Left renal cortex interstitium (tissue), 4 donors: ENCODE measurements at places on chromosomes 2 and 18. TPM values are rescaled to one million over a fixed set of nuclear protein-coding genes. Genes with fewer than 3 reads are reported as not detected.

GRCh38 chr18:14769381-14769780 is 21.4 kb downstream of the ANKRD30B start:
- DNase-seq, result no peak

Gene FOXD4L1
- 0.22 TPM for polyA plus RNA-seq

Gene SAG
- polyA plus RNA-seq, result 0.10 TPM

Gene KCNK3
- polyA plus RNA-seq, result 2.5 TPM

- no peak for DNase-seq
These were observed 4.8 kb downstream of the LMAN2L start for GRCh38 chr2:96734880-96735583.

Gene PCARE
- polyA plus RNA-seq, result 0.35 TPM

DNA sequence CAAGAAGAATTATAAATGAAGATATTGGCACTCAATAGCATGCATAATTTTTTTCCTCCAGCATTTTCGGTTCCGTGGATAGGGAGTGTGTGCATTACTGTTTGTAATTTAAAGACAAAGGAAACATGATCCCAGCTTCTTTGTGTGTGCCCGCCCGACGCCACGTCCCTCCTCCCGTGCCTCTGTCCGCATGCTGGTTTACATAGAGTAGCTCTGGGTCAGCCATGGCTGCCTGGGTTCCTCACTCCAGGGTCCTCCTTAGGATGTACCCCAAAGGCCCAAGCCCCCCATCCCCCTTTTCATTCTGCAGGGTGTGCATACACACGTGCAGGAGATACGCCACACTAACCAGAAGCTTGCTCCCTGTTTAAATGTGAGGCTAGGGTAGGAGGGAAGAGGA is 214.7 kb downstream of the KLHL29 start:
- no peak for DNase-seq

DNA sequence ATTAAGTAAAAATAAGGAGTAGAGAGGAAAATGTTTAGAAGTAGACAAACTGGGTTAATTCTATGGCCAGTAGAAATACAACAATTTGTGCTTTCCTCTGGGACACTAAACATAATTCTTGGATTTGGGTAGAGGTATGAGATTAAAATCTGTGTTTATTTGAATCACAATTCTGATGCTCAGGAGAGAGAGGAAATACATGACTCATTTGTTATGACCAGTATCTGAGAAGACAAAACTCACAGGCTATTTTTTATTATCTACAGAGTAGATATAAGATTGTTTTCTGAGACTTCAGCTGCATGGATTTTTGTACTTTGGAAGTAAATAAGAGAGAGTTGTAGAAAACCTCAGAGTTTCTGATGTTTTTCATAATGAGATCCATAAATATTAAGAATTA is 315.7 kb upstream of the CWC22 start:
- DNase-seq, result no peak

DNA sequence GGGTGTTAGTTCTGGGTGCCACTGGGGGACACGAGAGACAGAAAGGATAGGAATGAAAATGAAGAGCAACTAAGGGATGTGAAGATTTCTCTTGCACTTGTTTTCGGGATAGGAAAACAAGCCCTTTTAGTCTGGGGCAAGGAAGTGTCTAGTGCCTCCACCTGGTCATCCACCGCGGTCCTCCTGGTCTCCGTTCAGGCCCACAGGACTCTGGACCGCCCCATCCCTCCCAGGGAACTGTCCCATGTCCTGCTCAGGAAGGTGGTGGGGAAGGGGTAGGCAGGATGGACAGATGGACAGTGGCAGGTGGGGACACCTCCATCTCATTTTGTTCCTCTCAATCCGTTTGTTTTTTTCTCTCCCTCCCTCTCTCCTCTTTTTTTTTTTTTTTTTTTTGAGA is 45.9 kb downstream of the AGAP1 start:
- no peak for DNase-seq

GRCh38 chr2:61262699-61263098 is 100.7 kb downstream of the C2orf74 start:
- no peak for DNase-seq

Gene HNMT
- 51.3 TPM for polyA plus RNA-seq

Gene ATOH8
- polyA plus RNA-seq, result 18.5 TPM

Gene IGFBP2
- 221 TPM for polyA plus RNA-seq

DNA sequence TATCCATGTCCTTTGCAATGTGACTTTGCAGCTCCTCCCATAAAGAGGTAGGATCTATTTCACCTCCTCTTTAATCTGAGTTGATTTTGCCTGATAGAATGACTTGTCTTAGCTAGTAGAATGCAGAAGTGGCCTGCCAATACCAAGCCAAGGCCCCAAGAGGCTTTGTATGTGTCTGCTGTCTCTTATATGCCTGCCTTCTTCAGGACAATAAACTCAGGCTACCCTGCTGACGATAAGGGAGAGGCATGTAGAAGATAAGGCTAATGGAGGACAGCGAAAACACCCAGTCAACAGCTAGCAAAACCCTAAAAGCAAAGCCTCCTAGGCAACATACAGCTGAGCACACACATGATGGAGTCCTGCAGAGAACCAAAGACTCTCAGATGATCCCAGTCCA is 1.8 kb upstream of the ZC3H8 start:
- no peak for DNase-seq

GRCh38 chr18:43155842-43156241 is 40.4 kb upstream of the RIT2 start:
- no peak for DNase-seq

Gene NDC80
- polyA plus RNA-seq, result 28.1 TPM

- no peak for DNase-seq
These were observed 77.6 kb upstream of the ALPP start for GRCh38 chr2:232300894-232301387.

Gene MSTN
- polyA plus RNA-seq, result 3.6 TPM

- no peak for DNase-seq
These were observed 309.3 kb upstream of the LRRTM4 start for GRCh38 chr2:77831471-77831870.

- no peak for DNase-seq
These were observed 105.4 kb upstream of the CNGA3 start for GRCh38 chr2:98240786-98241398.

- no peak for DNase-seq
These were observed 282.9 kb upstream of the SLC8A1 start for GRCh38 chr2:40734797-40735196.

Gene DIPK1C
- 0.14 TPM for polyA plus RNA-seq

DNA sequence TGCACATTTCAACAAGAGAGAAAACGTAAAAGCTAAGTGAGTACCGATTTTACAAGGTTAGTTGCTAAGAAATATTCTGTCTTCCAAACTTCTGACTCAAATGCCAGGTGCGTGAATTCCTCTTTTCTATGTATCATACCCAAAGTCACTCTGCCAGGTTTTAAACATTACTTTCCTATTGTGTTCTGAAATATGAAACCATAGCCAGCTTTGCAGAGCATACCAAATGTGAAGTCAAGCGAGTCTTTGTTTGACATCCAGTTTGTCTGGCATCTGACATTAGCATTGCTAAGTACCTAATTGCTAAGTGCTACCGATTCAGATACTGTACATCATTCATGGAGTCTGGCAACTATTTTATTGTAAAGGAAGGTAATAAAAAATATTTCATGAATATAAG is 321.9 kb upstream of the GALNT5 start:
- peak; percentile 19 for DNase-seq

DNA sequence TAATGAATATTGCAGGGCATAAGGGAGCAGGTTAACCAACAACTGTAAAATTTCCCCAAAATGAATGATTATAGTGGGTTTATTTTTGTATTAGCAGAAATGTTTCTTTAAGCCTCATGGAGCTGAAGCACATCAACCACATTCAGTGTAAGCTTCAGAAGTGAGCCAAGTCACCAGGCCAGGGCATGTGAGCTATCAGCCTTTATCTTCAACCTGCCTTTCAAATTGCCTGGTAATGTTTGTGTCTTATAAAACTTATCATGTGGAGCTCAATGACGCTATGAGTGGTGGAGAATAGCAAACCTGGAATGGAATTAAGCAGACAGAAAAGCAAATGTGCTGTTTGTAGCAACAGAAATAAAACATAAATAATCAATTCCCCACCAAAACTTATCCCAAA is 1068.4 kb downstream of the LRP1B start:
- DNase-seq, result no peak

DNA sequence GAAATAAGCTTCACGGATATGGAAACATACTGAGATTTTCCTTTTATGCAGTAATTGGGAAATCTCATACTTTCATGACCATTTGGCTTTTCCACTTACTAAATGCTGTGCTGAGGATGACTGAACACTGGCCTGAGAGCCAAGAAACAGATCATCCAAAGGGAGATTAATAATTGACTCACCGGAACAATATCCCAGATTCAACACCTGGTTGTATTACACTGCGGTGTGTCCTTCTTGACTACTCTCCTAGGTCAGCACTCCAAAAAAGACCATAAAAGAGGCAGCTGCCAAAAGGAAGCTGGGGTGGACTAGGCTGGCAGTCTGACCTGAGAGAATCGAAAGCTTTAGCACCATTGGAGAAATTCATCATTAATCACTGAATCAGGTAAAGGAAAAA is 469.1 kb downstream of the CBLN2 start:
- DNase-seq, result no peak

DNA sequence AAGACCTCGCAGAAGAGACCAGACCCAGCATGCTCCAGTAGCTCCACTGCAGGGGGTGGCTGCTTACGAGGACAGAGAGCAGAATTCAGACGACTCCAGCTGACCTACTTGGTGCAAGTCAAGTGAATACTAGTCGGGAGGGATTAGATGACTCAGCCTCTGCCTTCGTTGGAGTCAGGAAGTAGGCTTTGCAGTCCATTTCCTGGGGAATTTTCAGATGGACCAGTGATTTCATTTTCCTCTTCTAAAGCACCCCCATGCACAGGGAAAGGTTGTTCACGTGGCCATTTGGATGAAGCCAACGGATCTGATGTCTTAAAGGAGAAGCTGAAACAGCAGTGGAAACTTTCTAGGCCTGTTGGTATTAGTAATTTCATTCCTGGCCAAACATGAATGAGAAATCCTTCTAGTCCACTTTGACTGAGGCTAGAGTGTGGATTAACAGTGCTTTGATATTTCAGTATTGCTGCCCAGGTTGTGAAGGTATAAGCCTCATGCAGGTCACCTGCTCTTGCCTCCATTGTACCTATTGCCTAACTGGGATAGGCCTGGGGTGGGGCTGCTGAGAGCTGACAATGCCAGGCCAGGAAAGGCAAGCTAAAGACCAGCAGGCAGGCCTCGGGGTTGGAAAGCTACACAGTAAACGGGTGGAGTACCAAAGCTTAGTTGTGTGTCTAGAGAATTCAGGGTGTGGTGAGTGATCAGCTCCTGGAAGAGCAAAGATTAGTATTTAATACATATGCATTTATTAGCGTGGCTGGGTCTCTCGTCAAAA is 117.6 kb upstream of the FOSL2 start:
- no peak for DNase-seq

Gene IL36A
- not detected for polyA plus RNA-seq

- DNase-seq, result no peak
These were observed 711 bp downstream of the SFXN5 start for GRCh38 chr2:73070643-73071359.

GRCh38 chr2:188495969-188496431 is 204.3 kb downstream of the GULP1 start:
- no peak for DNase-seq

Gene CDK15
- 1.4 TPM for polyA plus RNA-seq

- DNase-seq, result no peak
These were observed 740.3 kb upstream of the RAB6C start for GRCh38 chr2:129239141-129239540.

Gene FAM124B
- 1.8 TPM for polyA plus RNA-seq

Gene CUL3
- polyA plus RNA-seq, result 113 TPM

- DNase-seq, result no peak
These were observed 30.0 kb downstream of the PMAIP1 start for GRCh38 chr18:59929621-59930295.

Gene CIB4
- polyA plus RNA-seq, result not detected

- no peak for DNase-seq
These were observed 39.0 kb downstream of the MYO3B start for GRCh38 chr2:170216981-170217380.

DNA sequence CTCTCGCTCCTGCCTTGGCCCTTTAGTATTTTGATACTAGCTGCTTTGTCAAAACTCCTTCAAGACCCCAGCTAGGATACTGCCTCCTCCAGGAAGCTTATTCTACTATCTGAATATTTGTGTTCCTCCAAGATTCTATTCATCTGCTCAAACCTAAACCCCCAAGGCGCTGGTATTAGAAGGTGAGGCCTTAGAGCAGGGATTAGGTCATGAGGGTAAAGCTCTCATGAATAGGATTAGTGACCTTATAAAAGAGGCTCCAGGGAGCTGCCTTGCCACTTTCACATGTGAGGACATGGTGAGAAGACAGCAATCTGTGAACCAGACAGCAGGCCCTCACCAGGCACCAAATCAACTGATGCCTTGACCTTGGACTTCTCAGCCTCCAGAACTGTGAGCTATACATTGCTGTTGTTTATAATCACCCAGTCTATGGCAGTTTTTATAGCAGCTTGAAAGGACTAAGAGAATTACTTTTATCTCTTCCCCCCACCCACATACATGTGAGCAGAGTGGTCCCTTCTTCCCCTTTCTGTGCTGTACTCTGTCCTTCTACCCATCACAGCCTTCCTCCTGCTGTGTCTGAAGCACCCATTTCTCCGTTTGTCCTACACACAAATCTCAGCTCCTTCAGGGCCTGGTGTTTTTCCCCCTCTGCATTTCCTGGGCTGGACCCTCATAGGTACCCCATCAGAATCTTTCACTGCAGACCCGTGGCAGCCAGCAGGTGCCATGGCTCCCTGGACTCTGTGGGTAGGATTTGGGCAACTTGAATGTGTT is 54.5 kb downstream of the HS1BP3 start:
- DNase-seq, result no peak

DNA sequence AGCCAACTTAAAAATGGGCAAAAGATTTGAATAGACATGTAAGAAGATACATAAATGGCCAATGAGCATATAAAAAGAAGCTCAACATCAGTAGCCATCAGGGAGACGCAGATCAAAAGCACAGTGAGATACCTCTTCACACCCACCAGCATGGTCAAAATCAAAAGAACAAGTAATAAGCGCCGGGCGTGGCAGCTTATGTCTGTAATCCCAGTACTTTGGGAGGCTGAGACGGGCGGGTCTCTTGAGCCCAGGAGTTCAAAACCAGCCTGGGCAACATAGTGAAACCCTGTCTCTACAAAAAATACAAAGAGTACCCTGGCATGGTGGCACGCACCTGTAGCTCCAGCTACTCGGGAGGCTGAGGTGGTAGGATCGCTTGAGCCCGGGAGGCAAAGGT is 4.6 kb upstream of the CIB4 start:
- no peak for DNase-seq

Gene CTLA4
- 0.06 TPM for polyA plus RNA-seq

- DNase-seq, result no peak
These were observed 371.9 kb downstream of the IRS1 start for GRCh38 chr2:226427538-226428307.

Gene VAMP5
- polyA plus RNA-seq, result 39.2 TPM
